ENCODE measurements at places on chromosomes 4 and X.

GRCh38 chr4:151284534-151285245 is 7.7 kb downstream of the PRSS48 start:
- no peak for DNase-seq

DNA sequence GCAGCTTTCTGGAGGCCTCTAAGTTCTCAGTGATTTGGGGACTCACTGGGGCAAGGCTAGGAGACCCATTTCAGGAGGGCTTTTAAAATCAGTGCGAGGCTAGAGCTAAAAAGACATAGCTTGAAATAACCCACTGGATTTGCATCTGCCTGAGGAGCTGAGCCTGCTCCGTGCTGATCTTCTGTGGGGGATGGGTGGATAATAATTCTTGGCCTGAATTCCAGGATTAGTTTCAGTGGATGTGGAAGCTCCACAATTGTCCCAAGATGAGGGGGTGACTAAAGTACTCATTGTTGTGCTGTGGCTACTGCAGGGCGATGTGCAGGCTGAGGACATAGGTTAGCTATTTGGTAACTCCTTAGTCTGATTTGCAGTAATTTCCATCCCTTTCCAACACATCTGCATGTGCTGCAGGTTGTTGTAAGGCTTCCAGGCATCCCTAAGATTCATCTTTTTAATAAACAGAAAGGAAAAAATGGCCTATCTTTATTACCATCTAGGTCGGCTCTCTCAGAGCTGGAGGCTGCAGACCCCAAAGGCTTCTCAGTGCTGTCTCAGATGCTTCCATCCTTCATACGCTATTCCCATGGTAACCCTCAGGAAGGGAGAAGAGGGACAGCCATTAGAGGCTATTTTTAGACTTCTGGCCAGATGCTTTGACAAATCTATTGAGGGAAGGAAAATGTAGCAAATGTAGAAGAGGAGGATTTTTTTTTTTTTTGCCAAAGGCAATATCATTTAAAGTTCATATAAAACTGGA is 63.4 kb downstream of the GRXCR1 start:
- DNase-seq, result no peak

DNA sequence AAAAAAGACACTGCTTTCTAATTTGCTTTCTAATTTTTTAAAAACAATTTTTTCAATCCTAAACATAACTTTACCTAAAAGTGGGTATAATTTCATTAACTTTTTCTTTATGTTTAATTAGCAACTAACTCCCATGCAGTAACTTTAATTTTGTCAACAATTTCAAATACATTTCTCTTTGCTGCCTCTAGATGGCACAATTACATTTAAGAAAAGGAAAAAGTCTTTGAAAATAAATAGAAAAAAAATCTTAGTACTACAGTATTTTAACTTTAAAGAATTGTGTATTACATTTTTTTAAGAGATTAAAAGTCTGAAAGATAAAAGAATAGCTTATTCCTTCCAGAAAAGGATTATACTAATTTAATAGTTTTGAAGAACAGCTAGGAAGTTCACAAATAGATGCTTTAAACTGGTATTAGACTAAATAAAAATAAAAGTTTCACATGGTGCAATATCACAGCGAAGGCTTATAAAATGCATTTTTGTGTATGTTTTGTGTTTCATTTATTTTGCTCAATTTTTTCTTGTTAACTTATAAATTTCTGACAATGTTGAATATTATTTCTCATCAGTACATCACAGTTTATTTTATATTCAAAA is 105.1 kb downstream of the ADGRA3 start:
- DNase-seq, result no peak

- no peak for DNase-seq
Observed at GRCh38 chr4:73653695-73654106, 33.5 kb upstream of the RASSF6 start.

DNA sequence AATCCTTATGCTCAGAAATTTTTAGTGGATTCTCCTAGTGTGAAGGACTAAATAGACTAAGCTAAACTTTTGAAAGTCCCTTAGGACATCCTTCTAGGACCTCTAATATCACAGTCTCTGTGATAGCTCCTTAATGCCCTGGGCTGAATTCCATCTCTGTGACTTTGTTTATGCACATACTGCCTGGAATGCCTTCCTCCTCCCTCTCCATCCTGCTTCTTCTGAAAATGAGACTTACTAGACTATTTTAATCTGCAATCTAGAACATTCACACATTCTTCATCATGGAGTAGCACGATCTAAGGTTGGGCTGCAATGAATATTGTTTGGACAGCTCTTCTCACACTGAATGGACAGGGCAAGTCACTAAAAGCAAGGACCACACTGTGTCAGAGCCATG is 65.0 kb upstream of the MSX1 start:
- DNase-seq, result no peak

- no peak for DNase-seq
Observed at GRCh38 chr4:183906739-183907651, 1.9 kb downstream of the STOX2 start.

GRCh38 chr4:56434599-56435139 is 746 bp downstream of the PPAT start:
- DNase-seq, result no peak

- DNase-seq, result no peak
Observed at GRCh38 chr4:168154546-168155277, 62.4 kb downstream of the ANXA10 start.

- no peak for DNase-seq
Observed at GRCh38 chr4:153483432-153484418, 17.6 kb downstream of the TMEM131L start.

DNA sequence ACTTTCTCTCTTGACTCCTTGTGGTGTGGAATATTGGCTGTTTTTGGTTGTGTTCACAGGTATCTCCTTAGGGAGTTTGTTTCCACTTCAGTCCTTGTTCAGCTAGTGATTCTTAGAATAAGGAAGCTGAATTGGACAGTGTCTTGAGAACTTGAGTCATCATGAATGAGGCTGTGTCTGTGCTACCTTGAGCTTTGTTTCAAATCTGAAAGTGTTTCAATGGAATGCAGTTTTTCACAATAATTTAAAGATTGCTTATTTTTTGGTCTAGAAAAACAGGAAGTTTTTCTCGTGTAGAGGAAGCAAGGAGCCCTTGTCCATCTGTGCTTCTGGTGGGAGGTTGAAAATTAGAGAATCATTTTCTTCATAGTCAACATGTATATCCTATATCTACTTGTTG is 76.5 kb downstream of the ZNF518B start:
- DNase-seq, result no peak

- DNase-seq, result no peak
Observed at GRCh38 chrX:85988353-85988752, 59.0 kb downstream of the CHM start.

GRCh38 chr4:56958111-56958517 is 19.3 kb downstream of the NOA1 start:
- DNase-seq, result peak; percentile 84

GRCh38 chr4:185004562-185005218 is 13.6 kb upstream of the HELT start:
- DNase-seq, result no peak

DNA sequence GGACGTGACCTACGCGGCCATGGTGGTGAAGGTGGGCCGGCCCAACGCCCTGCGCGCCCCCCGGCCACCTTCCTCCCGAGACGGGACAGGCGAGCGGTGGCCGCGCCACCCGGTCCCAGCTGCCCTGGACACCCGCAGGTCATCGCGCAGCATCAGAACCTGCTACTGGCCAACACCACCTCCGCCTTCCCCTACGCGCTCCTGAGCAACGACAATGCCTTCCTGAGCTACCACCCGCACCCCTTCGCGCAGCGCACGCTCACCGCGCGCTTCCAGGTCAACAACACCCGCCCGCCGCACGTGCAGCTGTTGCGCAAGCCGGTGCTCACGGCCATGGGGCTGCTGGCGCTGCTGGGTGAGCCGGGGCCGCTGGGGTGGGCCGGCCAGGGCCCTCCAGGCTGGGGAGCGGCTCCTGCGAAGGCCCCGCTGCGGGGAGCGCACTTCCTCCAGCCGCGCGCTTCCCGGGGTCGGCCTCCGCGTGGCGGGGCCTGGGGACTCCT is 9.0 kb upstream of the SLC26A1 start:
- no peak for DNase-seq

- DNase-seq, result no peak
Observed at GRCh38 chrX:1593286-1594271, 2.2 kb downstream of the AKAP17A start.

- DNase-seq, result peak; percentile 9
Observed at GRCh38 chr4:111689214-111689613, 456.0 kb upstream of the FAM241A start.
